ENCODE measurements at places on chromosomes 4 and X.

- DNase-seq: no peak
Observed at GRCh38 chrX:17689971-17690409, 47.3 kb upstream of the SCML1 start.

DNA sequence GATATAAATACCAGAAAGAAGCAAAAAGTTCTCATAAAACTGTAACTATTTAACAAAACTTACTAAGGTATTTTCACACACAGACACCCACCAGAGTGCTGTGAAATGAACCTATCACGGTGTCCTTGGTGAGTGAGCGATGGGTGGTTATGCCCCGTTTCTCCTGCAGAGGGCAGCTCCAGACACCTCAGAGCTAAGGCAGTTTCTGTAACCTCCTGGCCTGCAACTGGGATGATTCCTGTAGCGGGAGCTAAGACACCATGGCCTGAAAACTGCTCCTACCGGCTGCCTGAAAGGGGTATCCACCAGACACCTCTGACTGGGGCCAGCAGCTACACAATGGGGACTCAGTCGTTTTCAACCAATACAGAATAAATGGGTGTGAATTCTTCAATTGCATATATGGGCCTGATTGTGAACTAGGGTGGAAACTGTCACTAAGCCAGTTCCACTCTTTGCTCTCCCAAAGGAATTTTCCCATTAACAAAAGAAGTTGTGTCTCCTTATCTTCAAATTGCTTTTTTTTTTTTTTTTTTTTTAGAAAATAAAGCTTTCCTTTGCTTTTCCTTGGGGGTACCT is 2375.8 kb upstream of the TENM3 start:
- DNase-seq: no peak

- DNase-seq: no peak
Observed at GRCh38 chr4:158819942-158820786, 51.3 kb downstream of the FNIP2 start.

GRCh38 chr4:20253735-20254409 is 2.2 kb downstream of the SLIT2 start:
- DNase-seq: no peak

DNA sequence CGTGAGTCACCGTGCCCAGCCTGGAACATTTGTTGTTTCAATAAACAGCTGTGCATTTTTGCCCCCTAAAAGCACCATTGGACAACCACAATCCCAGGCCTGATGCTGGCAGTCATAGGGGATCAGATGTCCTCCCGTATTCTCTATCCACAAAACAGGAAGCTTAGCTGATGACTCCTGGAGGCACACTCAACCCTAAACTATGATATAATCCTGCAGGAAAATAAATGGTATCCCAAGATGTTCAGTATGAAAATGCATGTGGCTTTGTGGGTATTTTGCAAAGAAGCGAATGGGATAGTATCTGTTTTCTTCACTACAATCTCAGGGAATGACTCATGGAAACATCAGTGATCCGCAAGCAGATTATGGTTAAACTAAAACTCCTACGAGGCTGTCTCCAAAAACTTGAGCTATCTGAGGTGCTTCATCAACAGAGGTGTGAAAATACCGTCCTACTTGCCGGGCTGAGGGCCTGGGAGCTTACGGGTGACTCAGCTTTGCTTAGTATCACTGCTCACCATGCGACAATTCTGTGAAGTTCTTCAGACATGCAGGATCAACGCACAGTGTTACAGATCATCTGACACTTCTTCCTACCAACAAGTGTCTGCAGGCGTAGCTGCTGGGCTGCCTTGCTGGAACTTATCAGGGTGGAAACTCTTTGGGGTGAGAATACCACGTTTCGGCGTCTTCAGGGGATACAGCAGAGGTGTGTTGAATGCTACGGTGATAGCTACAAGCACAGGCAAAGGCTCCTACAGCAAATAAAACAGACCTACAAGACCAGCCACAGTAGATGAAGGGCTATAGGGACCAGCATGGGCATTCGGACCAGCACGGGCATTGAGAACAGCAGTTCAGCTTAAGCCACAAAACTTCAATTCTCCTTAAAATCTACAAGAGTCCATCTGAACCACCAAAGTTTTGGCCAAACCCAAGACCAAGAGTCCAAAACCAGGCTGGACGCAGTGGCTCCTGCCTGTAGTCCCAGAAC is 148.5 kb downstream of the DHRSX start:
- DNase-seq: no peak

- DNase-seq: no peak
Observed at GRCh38 chrX:334331-334891, 15.8 kb upstream of the GTPBP6 start.

- DNase-seq: no peak
Observed at GRCh38 chrX:119762718-119763117, 4.3 kb downstream of the SOWAHD start.

DNA sequence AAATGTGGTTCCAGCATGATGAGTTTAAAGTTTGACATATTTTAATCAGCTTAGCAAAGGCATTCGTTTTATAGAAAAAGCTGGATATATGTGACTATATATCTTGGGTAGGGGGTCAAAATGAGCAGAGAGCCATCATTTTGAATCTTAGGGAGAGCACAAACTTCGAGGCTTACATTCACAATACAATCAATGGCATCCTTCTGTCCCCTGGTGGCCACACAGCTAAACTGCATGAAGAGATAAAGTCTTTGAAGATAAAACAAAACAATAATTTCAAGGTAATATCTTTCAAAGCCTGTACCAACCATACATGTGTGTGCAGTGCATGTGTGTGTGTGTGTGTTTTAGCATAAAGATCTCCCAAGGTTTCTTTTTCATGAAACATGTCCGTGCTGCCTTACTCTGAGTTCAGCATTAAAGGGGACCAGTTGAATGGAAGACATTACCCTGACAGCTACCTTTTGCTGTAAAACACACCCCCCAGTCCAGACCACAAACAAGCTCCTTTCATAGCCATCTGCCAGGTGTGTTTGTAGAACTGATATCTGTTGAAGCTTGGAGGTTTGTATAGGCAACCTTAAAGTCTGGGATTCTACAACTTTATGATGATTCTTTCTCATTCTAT is 22.0 kb downstream of the DYNLT3 start:
- no peak for DNase-seq

GRCh38 chr4:109094056-109094455 is 208.4 kb downstream of the COL25A1 start:
- DNase-seq: no peak

- DNase-seq: no peak
Observed at GRCh38 chrX:56798339-56798711, 69.3 kb downstream of the NBDY start.

DNA sequence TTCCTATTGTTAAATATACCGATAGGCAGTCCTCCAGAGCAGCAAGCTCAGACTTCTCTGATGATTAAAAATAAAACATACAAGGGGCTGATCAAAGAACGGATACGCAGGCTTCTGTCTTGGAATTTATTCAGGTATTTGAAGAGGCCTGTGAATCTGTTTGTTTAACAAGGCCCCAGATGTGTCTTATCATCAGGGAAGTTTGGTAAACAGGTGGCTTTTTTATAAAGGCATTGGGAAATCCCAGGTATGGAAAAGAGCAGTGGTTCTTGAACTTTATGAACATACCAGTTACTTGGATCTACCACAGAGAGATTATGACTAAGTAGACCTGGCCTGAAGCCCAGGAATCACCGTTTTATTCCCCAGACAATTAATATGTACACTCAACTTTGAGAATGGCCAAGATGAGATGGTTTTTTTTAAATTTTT is 47.9 kb downstream of the SOWAHB start:
- no peak for DNase-seq

DNA sequence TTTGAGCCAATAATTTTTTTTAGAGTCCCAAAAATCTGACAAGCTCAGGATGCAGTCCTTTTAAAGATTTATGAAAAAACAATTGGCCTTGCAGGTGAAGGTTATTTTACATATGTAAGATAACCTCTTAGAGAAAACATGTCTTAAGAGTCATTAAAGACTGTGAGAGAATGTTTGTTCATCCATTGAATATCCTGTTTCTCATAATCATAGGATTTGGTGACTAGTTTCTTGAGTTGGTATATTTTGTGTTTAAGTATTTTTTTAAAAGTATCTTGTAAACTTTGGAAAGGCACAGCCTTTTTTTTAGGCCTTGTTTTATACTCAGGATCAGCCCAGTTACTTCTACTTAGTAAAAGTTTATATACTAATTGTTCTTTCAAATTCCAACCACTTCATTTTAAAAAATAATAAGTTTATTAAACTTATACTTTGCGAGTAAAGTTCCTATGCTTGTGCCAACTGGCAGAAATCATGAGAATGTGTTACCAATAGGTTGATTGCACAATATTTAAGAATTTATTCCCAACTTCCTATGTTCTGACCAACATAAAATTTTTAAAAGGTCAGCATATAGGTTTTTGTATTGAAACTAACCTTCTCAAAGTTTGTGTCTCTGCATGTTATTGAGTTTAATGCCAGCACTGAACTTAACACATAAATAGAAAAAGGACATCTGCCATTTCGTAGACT is 40.0 kb upstream of the ARSJ start:
- no peak for DNase-seq

GRCh38 chr4:100177855-100178254 is 12.4 kb downstream of the DDIT4L start:
- no peak for DNase-seq

GRCh38 chr4:145719752-145720624 is 40.0 kb downstream of the C4orf51 start:
- DNase-seq: no peak

- DNase-seq: no peak
Observed at GRCh38 chr4:2126309-2127043, 67.3 kb downstream of the NAT8L start.

- DNase-seq: no peak
Observed at GRCh38 chr4:81142744-81143143, 72.3 kb downstream of the PRKG2 start.

DNA sequence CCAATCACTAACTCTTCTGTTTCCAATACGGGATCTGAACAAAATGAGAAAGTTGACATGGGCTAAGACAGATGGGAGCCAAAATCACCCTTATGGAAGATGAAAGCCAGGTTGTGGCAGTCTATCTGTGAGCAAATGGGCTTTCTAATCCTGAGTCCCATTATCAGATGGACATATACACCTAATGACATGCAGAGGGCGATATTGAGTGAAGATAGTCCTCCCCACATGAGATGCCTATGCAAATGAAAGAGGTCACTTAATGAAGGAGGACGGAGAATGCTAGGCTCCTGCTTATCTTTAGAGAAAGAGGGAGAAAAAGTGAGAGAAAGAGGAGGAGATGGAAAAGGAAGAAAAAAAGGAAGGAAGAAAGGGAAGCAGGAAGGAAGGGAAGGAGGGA is 547.5 kb downstream of the NLGN4X start:
- no peak for DNase-seq

DNA sequence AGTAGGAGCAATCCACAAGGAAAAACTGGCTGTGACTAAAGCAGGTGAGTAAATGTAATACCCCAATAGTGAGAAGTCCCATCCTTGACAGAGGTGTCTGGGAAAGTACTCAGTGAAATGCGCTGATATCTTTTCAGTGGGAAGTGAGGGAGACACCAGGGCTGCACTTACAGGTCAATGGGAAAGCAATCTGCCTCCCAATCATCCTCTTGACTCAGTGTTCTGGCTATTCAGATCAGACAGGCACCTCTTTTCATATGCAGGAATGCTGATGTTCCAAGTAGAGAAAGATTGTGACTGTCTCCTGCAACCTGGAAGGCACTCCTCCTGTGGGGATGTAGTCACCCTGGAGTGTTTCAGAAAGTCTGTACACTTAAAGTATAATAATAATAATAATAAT is 39.9 kb upstream of the SPIN2A start:
- no peak for DNase-seq

DNA sequence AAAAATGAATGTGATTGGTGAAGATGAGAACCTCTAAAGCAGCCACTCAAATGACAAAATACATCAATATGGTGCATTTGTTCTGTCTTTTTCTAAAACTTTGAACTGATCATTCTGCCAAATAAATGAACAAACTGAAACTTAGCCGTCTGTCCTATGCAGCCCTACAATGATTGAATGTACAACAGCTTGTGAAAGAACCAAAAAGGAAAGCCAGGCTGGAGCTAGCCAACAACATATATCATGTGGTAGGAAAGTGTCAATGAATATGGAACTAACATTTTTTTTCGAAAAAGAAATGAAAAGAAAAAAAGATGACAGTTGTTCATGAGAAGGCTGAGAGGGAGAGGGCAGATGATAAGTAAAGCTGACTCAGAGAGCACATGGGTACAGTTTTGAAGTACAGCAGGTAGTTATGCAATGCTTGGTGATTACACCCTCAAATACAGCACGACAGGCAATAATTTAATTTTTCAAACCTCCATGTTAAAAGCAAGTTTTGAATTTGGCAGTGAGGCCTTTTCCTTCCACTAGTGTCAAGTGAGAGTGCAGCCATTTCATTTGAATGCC is 21.2 kb upstream of the SLC7A11 start:
- DNase-seq: no peak

DNA sequence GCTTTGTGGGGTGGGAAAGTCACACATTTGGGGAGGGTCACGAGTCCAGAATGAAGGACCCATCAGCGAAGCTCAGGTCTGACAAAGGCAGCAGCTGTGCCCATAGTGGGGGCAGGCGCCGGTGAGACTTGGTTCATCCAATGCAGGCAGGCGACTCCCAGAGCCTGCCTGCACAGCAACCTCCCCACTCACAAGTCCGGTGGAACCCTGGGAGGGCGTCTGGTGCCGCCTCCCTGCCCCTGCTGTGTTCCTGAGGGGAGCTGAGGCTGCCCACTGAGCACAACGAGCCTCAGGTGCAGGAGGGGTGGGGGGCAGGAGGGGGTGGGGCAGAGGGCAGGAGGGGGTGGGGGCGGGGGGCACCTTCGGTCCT is 13.7 kb downstream of the LRPAP1 start:
- no peak for DNase-seq

DNA sequence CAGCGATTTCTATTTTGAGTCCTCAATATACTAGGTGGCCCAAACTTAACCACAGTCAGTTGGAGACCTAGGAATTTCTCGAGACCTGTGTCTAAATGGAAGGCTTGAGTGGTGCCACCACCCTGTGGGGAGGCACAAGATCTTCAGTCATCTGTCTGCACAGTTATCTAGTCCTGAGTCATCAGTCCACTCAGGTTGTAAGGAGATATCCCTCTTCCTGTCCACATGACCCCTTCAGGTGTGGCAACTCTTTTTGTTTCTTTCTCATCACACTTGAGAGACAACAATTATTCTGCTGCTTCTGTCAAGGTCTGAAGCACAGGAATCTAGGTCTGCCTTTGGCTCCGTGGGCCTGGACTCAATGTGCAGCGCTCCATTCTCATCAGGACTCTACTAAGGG is 64.4 kb upstream of the IBSP start:
- no peak for DNase-seq

GRCh38 chrX:132063862-132064261 is 40.8 kb downstream of the STK26 start:
- no peak for DNase-seq

- DNase-seq: no peak
Observed at GRCh38 chr4:115165503-115165902, 52.1 kb upstream of the NDST4 start.

- no peak for DNase-seq
Observed at GRCh38 chr4:139887962-139888735, 222.5 kb downstream of the MGST2 start.

DNA sequence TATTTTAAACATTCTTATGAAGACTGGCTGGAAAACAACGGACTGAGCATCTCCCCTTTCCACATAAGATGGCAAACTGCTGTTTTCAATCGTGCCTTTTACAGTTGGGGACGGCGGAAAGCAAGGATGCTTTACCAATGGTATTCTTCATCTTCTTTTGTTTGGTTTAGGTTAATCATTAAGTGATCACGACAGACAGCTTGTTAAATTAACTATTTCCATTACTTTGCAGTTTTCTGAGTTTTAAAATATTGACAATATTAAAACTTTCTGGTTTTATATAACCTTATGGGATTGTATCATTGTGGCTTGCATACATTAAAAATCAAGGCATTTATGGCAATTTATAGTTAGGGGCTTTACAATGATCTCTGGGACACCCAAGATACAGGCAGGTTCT is 3.8 kb downstream of the MBTPS2 start:
- no peak for DNase-seq
